SK-N-SH treated with all-trans-retinoic acid at 6 μM for 48 hours (cell line): ENCODE measurements at places on chromosomes 11 and 22.
A peak's percentile ranks its signal among the peaks of the same experiment; 100 is the strongest.

DNA sequence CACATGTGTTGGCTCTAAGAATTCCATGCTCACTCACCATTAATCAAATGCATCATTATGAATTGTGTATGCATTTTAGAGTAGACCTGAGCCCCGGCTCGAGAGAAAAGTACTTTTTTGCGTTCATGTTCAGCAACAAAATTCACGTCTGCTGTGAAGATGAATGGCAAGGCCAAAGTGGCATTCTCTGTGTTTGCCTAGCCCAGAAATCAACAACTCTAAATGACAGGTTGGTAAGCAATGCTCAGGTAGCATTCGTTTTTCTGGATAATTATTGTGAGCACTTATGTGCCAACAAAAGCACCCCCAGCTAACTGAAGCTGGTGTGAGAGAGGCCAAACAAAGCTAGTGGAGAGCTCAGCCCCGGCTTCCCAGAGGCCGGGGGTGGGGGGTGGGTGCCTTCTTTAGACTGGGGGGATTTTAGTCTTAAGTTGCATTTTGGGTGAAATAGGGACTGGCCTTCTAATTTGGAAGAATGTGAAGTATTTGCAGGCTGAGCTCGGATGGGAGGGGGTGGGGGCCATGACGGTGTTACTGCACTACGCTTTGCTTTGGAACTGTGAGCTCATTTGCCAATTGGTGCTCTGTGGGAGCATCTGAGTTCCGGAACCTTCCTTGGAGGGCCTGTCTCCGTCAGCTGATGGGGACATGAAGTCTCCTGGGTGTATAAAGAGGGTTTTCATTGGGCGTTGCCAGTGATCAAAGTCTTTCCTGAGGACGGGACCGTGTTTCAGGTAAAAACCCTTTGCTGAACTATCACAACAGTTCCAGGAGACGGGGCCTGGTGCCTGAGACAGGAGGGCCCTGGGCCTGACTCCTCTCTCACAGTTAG is 29.0 kb upstream of the ALX4 start:
- ATAC-seq = no peak

GRCh38 chr11:44568331-44568657 is 2.8 kb downstream of the CD82 start:
- no peak for ATAC-seq

GRCh38 chr11:692824-693414 is 2.1 kb downstream of the DEAF1 start:
- no peak for ATAC-seq

DNA sequence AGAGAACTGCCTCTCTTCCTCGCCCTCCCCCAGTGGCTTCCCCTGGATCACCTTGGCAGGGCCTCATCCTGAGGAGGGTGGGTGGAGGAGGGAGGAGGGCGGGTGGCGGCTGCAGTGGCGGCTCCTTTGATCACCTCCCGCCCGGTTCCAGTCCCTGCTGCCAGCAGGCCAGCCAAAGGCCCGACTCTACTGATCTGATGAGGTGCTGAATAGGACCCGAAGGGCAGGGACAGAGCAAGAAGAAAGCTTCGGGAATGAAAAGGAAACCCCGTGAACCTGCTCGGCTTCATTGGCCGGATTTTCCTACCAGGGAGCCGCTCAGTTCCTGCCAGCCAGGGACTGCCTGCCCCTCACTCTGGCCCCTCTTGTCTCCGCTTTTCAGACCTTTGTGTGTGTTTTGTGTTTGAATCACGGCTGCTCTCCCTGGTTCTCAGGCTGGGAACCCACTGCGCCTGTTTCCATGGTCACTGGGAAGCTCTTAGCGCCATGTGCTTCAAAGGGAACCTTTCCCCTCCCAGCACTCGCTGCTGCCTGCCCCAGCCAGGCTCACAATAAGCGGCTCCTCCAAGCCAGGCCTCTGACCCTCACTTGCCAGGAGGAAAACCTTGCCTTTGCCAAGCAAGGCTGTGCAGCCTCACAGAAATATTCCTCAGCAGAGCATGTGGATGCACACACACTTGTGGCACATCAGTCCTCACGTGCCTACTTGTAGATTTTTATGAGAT is 56.8 kb downstream of the C22orf31 start:
- no peak for ATAC-seq

- ATAC-seq = peak; percentile 2
Observed at GRCh38 chr11:833114-833791, 501 bp downstream of the CD151 start.

GRCh38 chr11:1006762-1007161 is 29.8 kb downstream of the MUC6 start:
- no peak for ATAC-seq

- ATAC-seq = no peak
Observed at GRCh38 chr11:128965485-128965884, 22.8 kb upstream of the TP53AIP1 start.

GRCh38 chr22:46240907-46241306 is 9.2 kb downstream of the CDPF1 start:
- no peak for ATAC-seq

GRCh38 chr11:46277622-46278386 is at the start of gene CREB3L1:
Gene CREB3L1 (plus strand): TSS chr11:46277662. CDS start chr11:46278112, 450 bp downstream.
- ATAC-seq = peak; percentile 44

- no peak for ATAC-seq
Observed at GRCh38 chr11:9982127-9982795, 311.8 kb downstream of the SBF2 start.

DNA sequence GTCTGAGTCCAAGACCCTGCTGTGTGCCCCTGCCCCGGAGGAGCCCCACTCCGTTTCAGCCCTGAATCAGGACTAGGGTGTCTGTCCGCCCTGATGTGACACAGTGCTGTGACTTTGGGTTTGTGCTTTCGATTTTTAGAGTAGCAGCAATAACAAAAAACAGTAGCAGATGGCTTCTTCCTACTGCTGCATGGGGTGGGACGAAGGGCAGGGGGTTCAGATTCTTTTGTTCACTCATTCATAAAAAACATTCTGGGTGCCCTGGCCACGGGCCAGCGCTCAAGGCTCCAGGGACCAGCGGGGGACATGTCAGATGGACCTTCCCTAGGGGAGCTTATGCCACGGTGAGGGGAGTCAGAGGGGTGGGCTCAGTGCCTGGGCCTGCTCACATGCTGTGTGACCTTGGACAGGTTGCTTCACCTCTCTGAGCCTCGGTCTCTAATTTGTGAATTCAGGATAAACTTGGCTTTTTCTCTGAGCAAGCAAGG is 24.6 kb upstream of the PRR5 start:
- ATAC-seq = no peak

- no peak for ATAC-seq
Observed at GRCh38 chr22:47110817-47111443, 348.5 kb downstream of the TBC1D22A start.

DNA sequence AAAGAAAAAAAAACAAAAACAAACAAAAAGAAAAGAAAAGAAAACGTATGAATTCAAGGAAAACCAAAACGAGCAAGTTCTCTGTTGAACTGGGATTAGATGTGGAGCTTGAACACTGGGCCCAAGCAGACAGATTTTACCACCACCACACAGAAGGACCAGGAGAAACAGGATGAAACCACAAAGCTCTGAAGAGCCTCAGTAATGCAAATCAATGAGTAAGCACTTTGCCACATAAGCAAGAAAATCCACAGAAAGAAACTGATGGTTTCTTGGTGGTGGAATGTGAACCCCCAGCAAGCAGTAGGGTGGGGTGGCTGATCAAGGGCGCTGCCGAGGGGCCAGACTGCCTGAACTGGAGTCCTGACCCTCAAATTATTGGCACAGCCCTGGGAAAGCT is 50.9 kb upstream of the NFRKB start:
- no peak for ATAC-seq

DNA sequence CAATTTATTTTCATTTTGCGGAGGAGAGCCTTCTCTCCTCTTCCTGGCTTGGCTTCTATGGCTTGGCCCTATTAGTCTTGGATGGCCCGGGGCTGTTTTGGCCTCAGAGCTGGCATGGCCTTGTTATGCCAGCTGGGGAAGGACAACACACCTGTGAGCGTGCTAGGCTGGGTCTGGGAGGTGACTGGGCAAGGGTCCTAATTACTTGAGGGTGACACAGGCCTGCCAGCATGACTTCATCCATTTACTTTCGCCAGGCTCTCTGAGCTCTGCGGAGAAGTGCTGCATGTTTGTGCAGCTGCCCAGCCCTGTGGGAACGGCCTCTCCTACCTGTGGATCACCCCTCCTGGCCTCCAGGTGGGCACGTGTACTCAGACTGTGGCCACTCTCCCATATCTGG is 153.6 kb downstream of the SNX19 start:
- ATAC-seq = no peak

- no peak for ATAC-seq
Observed at GRCh38 chr22:29574762-29575450, 6.0 kb downstream of the NIPSNAP1 start.

GRCh38 chr22:17920145-17920605 is 104.2 kb downstream of the MICAL3 start:
- peak; percentile 66 for ATAC-seq

- ATAC-seq = peak; percentile 1; the same call in 2 of the 3 replicates
Observed at GRCh38 chr11:65851811-65852507, 6.0 kb downstream of the CFL1 start.

DNA sequence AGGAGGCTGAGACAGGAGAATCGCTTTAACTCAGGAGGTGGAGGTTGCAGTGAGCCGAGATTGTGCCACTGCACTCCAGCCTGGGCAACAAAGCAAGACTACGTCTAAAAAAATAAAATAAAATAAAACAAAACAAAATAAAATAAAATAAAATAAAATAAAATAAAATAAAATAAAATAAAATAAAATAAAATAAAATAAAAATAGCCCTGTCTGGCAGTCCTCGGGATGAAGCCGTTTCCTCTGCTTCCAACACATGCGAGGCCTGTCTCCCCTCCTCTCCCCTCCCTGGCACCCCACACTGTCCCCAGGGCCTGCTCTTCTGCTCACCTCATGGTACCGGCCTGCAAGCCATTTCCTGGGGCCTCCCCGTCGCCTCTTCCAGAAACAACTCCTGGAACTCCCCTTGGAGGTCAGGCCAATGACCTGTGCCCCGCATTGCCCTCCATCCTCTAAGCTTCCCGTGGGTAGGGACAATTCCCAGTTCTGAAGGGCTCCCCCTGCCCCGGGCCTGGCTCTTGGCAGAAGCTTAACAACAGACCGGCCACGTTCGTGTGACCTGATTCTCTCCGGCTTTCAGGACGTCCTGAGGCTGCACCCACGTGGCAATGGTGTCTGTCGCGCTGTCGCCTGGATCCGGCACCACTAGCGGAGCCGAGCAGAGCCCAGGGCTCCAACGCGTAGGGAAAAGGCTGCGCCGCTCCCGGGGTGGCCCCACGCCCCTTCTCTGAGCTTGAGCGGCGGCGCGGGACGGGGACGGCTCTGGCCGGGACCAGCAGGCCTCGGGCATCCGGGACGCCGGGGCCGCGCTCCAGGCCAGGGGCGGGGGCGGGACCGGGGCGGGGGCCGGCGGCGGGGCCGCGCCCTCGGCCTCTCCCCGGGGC is 456 bp upstream of the PARVB start:
- peak; percentile 75 for ATAC-seq

DNA sequence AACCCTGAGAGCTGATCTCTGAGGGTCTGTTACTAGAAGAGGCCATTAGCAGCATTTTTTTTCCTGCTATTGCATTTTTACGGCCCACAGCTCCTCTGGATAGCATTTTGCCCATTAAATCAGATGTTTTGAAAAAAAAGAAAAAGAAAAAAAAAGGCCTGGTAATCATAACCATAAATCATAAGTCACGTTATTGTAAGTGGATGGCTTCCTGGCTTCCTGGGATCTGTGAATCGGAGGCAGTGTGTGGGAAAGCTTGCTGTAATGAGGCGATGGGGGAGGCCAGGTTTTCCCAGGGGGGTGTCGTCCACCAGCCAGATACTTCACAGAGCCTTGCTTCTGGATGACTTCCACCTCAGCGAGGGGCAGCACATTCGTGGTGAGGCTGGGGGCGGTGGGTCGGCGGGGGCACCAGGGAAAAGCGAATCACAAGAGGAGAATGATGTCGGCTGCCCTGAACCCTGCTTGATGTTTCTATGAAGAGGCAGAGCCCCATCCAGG is 106.5 kb upstream of the SYT13 start:
- peak; percentile 50 for ATAC-seq

DNA sequence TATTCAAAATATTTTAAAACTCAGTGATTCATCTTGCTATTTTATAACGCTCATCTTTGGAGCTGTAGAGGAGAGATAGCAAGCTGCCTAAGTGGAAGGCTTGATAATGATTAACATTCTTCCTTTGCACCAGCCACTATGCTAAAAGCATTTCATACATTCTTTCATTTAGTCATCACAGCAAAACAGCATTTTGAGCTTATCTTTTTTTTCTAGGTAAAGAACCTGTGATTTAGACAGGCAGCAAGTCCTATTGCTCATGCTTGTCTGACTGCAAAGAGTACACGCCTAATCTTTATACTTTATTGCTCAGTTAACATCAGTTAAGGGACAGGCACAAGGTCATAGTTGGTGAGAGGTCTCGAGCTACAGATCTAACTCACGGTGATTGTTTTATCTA is 713.1 kb upstream of the ARHGAP42 start:
- no peak for ATAC-seq

- no peak for ATAC-seq
Observed at GRCh38 chr11:128618603-128619002, 31.2 kb upstream of the ETS1 start.

DNA sequence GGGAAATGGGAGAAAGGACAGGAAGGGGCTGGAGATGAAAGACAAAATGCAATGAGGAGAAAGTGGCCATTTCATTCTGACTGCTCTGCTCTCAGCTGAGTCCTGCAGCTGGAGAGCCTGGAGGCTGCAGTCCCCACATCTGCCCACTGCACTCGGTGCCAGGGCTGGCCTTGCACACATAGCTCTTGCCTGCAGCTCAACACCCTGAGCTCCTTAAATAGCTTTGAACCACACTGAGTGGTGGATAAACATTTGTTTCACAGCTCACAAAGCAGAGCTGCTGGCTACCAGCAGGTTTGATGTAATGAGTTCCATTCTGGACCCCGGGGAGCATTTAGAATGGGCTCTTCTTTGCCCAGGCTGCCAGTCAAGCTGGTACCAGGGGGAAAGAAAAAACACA is 426.1 kb upstream of the CADM1 start:
- ATAC-seq = no peak
